ENCODE measurements at places on chromosomes 11 and 22.

DNA sequence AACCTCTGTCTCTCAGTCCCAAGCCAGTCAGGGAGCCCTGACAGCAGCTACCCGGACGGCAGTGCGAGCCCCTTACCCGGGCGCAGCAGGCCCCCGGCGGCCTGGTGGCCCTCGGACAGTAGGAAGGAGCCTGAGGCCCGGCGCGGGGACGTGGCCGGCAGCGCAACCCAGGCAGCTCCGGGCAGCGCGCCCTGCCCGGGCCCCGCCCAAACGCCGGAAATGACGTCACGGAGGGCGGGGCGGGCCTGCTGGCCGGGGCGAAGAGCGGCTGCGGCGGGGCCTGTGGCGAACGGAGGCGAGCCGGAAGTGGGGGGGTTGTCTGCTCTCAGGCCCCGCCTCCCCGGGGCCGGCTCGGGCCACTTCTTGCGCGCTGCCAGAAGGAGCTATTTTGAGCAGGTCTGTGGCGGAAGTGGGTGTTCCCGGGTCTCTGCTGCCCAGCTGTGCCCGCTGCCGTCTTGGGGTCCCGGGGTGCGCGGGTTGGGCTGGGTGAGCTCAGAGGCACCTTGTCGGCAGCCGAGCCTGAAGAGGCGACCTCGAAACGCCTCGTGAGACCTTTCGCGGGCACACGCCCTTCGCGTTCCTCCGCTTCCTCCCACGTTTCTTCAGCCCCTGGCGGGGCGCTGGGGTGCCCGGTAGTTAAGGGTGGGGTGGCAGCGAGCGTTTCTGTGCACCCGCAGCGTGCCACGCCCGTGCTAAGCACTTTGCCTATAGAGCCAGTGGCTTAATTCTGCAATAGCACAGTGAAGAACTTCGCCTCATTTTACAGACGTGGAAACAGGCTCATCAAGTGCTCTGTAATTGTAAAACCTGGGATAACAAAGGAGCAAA is at the start of gene C11orf24:
Gene C11orf24, minus strand, starts transcription at position 193 of the 828 bp plus-strand sequence. CDS start 8,206 bp downstream, outside the sequence.
- DNase-seq: peak; percentile 94

- DNase-seq: no peak
Measured at GRCh38 chr11:129286813-129287212, 88.8 kb upstream of the BARX2 start.

- no peak for DNase-seq
Measured at GRCh38 chr22:38012604-38013072, 28.3 kb upstream of the SOX10 start.

- no peak for DNase-seq
Measured at GRCh38 chr11:1921574-1922141, 2.2 kb downstream of the TNNT3 start.

DNA sequence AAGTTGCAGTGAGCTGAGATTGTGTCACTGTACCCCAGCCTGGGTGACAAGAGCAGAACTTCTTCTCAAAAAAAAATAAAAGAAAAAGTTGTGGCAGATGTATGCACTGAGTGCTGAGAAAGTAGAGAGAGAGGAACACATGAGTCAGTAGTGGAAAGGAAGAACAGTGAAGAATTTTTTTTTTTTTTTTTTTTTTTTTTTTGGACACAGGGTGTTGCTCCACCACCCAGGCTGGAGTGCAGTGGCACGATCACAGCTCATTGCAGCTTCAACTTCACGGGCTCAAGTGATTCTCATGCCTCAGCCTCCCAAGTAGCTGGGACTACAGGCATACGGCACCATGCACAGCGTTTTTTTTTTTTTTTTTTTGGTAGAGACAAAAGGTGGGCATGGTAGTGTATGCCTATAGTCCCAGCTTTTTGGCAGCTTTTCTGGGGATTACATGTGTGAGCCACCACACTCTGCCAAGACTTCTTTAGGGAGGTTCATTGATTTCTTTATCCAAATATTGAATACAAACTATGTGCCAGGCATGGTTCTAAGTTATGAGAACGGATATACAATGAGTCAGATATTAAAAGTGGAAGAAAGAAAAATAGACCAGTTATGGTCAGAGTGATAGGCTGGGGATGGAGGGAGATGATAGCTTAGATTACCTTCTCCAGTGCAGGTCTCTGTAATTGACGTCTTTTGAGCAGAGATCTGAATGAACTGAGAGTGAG is 62.0 kb downstream of the YAP1 start:
- no peak for DNase-seq

- DNase-seq: no peak
Measured at GRCh38 chr22:44676441-44677352, 25.3 kb upstream of the PRR5 start.

GRCh38 chr11:87454241-87454640 is 416.5 kb downstream of the TMEM135 start:
- DNase-seq: no peak

- DNase-seq: no peak
Measured at GRCh38 chr11:121304759-121305158, 12.2 kb downstream of the SC5D start.

DNA sequence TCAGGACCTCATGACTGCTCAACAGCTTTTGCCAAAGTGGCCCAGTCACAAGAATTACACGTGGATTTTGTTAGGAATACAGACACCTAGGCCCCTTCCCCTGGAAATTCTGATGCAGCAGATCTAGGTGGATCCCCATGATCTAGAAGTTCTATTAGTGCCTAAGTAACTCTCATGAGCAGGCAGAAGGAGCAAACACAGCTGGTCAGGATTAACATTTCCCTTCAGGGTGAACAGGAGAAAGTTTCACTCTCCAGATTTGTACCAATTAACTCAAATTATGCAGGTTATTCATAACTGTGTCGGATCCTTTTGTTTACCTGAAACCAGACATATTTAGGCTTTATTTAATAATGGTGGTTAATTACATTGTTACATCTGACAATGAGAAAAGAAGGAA is 593.4 kb upstream of the ARHGAP42 start:
- DNase-seq: no peak

- no peak for DNase-seq
Measured at GRCh38 chr11:66004186-66004585, 1.9 kb downstream of the BANF1 start.

DNA sequence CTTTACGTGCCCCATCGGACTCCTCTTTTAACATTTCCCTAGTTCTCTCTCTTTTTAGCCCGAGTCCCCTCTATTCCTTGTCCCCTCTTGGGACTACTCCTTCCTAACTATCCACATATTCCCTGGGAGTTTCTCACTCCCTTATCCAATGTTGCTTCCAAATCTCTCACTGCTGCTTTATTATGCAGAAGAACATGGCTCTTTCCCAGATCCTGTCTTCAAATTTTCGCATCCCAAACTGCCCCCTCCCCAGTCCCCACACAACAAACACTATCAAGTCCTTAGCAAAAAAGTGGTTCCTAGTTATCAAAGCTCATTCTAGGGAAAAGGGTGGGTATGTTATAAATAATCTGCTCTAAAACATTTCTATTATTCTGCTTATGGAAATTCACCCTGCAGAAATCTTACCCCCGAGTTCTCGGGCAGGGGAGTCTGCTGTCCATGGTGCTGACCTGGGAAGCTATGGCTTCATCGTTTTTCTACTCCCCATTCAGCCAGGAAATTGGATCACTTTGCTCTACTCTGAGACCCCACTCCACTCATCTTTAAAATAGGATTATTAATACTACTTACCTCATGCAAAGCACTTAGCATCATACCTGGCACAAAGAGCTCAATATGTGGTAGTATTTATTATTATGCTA is 393.5 kb downstream of the BUD13 start:
- DNase-seq: peak; percentile 48

GRCh38 chr11:130175898-130176297 is 16.3 kb downstream of the ST14 start:
- DNase-seq: no peak

DNA sequence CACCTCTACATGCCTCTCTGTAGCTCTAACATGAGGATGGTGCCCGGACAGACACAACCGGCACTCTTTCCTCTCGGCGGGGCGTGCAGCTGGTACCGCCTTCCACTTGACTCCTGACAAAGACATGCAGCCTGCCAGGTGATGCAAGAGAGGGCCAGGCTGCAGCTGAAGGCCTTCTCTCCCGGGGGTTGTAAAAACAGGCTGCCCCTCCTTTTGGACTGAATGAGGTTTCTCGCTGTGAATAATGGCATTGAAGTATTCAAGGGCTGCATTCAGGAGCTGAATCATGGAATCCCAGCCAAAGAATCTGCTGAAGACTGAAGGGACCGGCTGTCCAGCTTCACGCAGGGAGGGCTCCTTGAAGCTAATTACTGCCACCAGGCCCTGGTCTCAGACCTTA is 110.9 kb downstream of the GALNT18 start:
- no peak for DNase-seq

- DNase-seq: no peak
Measured at GRCh38 chr11:107490836-107491235, 33.2 kb upstream of the CWF19L2 start.

DNA sequence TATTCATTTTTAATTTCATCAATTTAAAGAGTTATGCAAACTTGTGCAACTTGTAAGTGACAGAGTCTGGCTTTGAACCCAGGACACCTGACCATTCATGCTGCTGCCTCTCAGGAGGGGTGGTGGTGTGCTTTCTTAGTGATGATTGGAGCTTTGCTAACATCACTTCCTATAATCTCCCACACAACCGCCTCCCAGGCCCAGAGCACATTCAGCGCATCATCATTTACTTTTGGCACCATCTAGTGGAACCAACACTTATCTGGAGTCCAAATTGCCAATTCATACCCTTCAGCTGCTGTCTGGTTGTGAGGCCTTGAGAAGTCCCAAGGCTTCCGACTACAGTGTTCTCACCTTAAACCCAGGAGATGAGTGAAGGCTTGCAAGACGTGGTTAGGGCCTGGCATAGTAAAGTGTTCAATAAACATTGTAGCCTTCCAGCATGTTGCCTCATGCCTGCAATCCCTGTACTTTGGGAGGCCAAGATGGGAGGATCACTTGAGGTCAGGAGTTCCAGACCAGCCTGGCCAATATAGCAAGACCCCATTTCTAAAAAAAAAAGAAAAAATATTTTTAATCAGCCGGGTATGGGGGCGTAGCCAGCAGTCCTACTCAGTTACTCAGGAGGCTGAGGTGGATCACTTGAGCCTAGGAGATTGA is 1.1 kb upstream of the TTLL1 start:
- peak; percentile 68 for DNase-seq

GRCh38 chr11:1647901-1648652 is 18.5 kb downstream of the KRTAP5-5 start:
- DNase-seq: no peak

DNA sequence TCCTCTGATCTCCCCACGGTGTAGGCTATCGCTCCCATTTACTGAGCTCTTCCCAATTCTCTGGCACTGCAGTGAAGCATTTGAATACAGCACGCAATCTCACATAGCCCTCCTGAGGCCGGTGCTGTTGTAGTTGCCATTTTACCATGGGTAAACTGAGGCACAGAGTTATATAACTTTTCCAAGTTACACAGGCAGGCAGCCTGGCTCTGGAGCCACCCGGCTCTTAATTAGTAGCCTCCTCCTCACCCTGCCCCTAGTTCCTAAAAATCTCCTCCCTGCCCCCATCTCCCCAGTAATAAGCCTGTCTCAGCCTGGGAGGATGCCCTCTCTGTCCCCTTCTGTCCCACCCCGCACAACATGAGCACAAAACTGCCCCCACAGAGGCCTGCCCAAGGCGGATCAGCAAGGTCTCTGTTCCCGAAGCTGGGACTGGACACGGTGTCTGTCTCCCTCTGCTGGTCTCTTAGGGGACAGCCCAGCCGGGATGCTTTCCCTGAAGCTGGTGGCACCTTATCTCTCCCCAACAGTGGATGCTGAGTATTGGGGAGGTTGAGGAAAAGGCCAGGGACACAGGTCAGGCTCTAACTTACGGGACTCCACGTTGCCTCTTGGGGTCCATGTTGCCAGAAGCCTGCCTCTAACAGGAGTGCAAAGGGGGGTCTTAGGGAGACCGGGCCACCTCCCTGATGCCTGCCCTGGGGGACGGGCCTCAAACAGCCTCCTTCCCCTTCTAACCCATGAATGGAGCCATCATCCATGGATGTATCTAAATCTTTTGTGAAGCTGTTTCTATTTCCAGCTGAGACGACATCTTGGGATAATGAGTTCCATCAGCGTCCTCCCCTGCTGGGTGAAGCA is 9.1 kb upstream of the CLCF1 start:
- DNase-seq: peak; percentile 90

- DNase-seq: no peak
Measured at GRCh38 chr11:11786234-11786633, 55.5 kb upstream of the USP47 start.

DNA sequence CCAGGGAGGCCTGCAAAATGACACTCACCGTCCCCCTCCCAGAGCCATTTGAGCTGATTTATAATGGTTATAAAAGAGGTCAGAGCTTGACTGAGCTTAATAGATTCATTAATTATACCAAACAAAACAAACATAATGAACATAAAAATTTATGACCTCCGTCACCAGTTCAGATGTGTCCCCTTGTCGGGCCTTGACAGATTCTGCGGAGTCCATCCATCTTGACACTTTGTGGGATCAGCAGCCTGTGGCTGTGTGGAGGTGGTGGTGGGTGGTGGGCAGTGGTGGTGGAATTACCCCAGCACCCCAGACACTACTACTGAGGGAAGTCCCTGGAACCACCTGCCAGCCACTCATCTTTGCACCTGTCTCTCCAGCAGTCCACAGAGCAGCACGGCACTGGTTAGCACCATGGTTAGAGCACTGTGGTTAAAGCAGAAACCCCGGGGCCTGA is 83.5 kb downstream of the DSCAML1 start:
- no peak for DNase-seq

- DNase-seq: no peak
Measured at GRCh38 chr11:833849-834311, 1.1 kb downstream of the CD151 start.

DNA sequence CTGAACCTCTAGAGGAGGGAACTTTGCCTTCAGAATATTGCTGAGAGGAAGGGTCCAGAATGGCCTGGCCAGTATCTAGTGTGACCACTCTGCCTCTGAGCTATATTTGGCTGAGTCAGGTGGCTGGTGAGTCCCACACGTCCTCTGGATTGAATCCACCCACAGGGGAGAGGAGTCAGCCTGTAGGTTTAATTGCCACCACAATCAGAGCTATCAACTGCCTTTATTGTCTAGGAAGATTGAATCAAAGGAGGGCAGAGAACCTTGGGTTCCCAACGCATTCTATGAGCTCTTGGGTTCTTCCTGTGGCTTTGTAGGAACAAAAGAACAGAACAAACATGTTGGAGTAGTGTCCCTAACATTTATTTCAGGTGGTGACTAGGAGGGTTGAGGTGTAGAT is 67.7 kb downstream of the ST3GAL4 start:
- no peak for DNase-seq

DNA sequence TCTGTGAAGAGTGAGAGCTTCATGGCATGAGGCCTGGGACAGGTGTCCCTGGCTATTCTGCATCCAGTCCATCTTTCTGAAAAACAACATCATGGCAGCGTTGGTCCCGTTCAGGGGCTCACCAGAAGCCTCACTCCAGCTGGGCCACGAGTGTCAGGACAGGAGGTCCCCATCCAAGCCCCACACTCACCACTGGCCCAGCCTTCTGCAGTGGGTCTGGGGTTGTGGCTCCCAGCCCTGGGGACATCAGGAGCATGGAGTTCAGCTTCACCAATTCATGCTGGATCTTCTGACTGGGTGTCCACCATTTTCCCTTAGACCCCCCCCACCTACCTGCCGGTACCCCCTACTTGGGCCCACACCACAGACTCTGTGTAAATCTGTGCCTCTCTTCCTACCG is 400.3 kb downstream of the BRD1 start:
- DNase-seq: no peak

GRCh38 chr11:21588754-21589153 is 604.1 kb upstream of the ANO5 start:
- DNase-seq: no peak

GRCh38 chr22:47919001-47919441 is 1156.6 kb downstream of the TBC1D22A start:
- no peak for DNase-seq
